Spleen (tissue), 13 donors: ENCODE measurements at places on chromosomes 2 and 18. TPM values are rescaled to one million over a fixed set of nuclear protein-coding genes. Genes with fewer than 3 reads are reported as not detected.

The EMILIN1 gene
- 107 TPM for total RNA-seq

The NCKAP5 gene
- total RNA-seq, result 2.6 TPM

The RAMP1 gene
- 7.6 TPM for total RNA-seq

The IL1RN gene
- 29.6 TPM for total RNA-seq

The NT5DC4 gene
- total RNA-seq, result 2.5 TPM

The C2orf15 gene
- total RNA-seq, result 1.7 TPM

The DLGAP1 gene
- 2.3 TPM for total RNA-seq

The RGPD4 gene
- not detected for total RNA-seq

The CPS1 gene
- 7.3 TPM for total RNA-seq

The DRC1 gene
- not detected for total RNA-seq

The MARCHF4 gene
- not detected for total RNA-seq

The TUBA4B gene
- total RNA-seq, result not detected

- no peak for DNase-seq
Observed at GRCh38 chr2:134667541-134667940, 51.3 kb downstream of the TMEM163 start.

GRCh38 chr2:257429-257828, 6.4 kb downstream of the SH3YL1 start:
- DNase-seq, result no peak

DNA sequence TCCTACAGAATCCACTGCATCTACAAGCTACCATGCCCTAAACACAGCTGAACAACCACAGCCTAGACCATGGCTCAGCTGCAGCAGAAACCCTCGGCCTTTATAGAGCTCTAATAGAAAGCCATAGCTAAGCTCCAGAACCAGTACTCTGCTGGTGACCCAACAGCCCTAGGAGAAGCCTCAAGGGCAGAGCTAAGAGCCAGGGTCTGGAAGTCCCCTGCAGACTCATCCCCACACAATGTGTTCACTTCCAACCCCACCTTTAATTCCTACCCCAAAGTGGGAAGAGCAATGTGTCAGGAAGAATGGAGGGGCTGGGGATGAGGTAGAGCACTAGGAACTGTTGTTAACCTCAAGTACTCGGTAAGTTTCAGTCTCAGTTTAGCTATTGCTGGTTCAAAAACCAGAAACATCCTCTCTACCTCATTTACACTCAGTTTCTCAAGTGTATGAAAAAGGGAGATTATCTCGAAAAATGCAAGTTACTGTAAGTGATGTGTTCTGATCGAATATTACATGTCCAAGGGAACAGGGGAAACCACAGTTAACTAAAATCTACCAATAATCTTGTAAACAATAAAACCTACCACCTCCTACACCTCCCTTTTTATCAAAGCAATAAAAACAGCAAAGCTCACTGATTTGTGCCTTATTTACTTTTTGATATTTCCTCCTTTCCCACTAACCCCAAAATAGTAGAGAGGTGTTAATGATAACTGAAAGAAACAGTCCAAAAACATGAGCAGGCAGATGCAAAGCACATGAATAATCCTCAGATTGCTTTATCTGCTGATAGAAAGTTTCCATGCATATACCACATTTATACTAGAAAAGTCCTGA, 36.2 kb downstream of the THADA start:
- DNase-seq, result no peak

GRCh38 chr2:195579776-195580555, 77.1 kb upstream of the SLC39A10 start:
- no peak for DNase-seq

GRCh38 chr2:113224647-113225236, 51.0 kb downstream of the PSD4 start:
- DNase-seq, result no peak

DNA sequence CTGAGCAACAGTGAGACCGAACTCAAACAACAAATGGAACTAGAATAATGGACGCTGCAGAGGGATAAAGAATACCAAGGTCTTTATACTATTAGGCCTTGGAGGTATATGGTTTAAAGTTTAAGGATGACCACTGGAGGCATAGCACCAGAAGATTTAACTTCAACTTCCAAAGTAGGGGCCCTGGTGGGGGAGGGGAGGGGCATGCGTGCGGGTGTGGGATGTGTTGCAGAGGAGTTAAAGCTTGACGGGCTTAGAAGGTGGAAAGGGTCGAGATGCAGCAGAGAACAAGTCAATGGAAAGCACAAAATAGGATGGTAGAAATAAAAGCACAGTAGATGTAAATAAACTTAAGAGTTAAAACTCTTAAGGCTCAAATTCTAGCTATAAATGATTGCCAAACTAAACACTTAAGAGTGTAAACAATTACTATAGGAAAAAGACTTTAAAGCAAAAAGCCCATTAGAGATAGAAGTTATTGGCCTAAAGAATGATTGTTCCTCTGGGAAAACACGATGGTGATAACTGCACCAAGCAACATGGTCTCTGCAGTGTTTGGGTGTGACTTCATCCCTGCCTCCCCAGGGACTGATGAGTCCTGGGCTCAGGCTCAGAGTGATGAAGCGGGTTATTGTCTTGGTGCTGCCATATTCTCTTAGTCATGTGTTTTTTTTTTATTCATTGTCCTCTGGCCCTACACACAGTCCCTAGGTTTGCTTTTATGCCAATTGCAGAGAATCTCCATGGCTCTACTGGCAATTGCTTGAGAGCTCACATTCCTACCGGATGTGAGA, 13.0 kb downstream of the RRM2 start:
- DNase-seq, result peak; percentile 8

DNA sequence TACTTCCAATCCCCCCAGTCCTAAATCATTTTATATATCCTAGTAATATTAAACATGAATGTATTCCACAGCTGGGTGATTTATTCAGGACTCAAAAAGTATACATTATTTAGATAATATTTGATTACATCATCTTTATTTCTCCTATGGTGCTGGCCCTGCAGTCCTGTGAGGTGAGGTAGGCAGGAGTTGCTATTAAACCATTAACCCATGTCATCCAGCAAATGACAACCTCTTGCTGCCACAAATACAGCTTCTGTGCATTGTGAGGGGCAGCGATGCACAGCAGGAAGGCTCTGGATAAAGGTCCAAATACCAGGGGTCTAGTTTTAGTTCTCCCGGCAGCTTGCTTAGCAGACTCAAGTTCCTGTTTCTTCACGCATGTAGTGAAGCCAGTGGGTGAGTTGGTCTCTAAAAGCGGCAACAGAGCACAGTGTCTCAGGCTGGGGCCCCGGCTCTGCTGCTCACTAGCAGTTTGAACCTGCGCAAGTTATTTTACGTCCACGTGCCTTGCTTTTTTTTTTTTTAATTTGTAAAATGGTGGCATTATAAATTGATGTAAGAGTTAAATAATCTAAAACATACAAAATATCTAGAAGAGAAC, 36.1 kb downstream of the INSIG2 start:
- no peak for DNase-seq

DNA sequence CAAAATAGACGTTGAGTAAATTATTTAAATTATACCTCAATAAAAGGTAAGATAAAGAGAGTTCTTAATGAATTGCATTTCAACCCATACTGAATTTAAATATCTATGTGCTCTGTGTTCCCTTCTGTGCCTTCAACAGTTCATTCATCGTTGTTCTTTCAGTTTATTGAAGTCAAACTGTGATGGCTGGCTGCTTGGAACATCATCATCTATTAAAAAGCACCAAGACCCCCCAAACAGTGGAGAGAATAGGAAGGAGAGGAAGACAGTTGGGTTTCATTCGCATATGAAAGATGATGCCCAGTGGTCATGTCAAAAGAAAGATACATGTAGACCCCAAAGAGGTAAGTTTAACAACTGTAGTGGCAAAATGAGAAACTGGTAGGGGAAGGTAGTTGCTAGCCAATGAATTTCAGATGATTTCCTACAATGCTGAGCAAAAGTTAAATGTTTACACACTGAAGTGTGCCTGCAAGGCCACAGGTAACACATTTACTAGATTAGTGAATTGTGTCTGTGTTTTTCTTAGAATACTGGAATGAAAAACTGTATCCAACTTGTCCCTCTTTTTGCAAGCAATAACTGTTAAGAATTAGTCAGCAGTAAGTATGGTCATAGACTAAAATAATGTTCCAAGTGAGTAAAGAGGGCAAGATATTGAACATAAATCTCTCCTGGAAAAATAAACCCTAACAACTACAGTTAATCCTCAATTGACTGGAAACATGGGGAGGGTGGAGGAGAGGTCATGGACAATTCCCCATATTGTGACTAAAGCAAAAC, 331.3 kb downstream of the KIAA1328 start:
- no peak for DNase-seq

- DNase-seq, result no peak
Observed at GRCh38 chr2:44912660-44913059, 28.8 kb upstream of the SIX3 start.

GRCh38 chr2:88117973-88118372, 9.9 kb downstream of the FABP1 start:
- no peak for DNase-seq

GRCh38 chr2:127138281-127138680, 31.3 kb upstream of the BIN1 start:
- DNase-seq, result no peak

GRCh38 chr2:6845312-6845711, 20.4 kb downstream of the CMPK2 start:
- DNase-seq, result no peak

DNA sequence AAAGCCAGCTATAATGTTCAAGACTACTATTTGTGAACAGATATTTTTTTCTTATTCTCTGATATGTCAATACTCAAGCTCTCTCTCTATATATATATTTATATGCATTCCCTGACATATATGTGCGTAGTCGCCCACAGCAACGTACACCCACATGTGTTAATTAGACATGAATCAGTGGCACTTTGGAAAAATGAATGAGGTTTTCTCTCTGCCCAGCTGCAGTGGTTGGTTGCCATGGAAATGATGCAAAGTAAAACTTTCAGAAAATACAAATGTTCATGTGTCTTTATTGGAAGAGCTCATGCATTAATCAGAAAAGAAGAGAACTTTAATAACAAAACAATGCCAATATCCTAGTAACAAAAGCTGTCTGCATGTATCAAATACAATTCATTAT, 34.7 kb downstream of the UNC80 start:
- no peak for DNase-seq

DNA sequence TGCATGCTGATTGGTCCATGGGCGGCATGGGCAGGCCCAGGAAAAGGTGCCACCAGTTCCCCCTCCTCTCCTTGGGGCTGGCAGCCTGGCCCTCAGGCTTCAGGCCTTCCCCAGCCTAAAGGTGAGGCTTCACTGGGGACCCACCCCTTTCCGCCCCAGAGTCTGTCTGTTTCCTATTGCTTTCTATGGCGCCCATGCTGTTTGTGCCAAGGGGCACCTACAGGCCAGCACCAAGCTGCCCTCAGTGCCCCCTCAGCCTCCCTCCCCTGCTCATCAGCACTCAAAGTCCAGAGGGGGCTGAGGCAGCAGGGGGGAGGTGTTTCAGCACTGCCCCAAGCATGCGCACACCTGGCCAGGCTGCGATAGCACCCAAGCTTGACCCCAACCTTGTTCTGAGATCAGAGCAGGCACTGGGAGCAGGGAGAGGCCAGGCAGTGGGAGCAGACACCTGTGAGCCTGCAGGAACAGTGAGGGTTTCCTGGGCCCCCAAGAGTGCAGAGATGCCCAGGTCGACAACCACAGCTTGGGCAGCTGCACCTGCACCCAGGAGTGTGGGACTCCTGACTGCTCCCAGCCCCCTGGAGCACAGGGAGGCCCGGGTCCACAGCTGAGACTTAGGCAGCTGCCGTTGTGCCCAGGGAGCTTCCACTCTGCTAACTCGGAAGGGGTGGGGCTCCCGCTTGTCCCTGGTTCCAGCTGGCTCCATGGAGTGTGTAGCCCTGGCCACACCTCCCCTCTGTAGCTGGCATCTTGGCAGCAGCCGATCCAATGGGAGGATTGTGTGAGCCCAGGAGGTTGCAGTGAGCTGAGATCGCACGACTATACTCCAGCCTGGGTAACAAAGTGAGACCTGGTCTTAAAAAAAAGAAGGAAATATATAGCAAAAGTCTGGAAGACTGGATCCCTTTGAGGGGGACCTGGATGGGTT, 69.1 kb downstream of the NCAPH start:
- DNase-seq, result no peak

DNA sequence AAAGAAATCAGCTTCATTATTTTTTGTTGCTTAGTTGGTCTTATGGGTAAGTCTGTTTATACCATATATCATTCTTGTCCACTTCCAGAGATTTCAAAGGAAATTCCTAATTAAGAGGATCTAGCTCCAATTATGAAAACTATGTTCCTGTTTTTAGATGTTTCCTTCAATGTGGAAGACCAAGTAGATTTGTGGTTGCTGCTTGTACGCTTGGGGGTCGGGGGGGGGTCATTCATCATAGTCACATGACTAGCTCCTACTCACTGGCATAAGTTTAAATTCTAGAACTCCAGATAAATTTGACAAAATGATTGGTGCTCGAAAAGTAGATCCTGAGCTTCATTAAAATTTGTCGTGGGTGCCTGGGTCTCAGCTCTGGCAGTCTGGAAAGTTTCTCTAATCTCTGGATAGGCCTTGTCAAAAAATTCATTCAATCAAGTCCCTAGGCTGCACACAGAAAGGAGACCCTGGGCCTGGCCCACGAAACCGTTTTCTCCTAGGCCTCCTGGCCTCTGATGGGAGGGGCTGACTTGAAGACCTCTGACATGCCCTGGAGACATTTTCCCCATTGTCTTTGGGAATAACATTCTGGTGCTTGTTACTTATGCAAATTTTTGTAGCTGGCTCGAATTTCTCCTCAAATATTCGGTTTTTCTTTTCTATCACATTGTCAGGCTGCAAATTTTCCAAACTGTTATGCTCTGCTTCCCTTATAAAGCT, 62.5 kb downstream of the MEP1B start:
- no peak for DNase-seq

- no peak for DNase-seq
Observed at GRCh38 chr2:100208141-100208770, 65.9 kb upstream of the AFF3 start.

DNA sequence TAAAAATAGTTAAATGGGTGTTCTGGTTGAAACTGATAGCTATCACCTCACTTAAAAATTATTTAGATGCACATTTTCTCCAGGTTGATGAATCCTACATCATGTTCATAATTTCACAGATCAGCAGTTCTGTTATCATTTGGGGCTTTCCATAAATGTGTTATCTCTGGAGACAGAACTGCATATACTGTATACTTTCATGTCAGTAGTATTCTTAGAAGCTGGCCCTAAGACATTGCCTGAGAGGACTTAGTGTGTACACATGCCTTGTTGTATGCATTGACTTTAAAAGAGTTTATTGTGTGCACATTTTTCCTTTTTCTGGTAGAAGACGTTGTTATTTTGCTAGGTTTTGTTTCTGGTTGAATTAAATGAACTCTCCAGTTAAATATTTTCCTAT, 41.0 kb downstream of the PIK3C3 start:
- DNase-seq, result no peak

- no peak for DNase-seq
Observed at GRCh38 chr18:9855681-9856080, 30.1 kb upstream of the TXNDC2 start.

- DNase-seq, result peak; percentile 88
Observed at GRCh38 chr2:197168705-197169104, 141.9 kb downstream of the ANKRD44 start.
